ENCODE measurements at places on chromosomes 12 and 14.

- DNase-seq = no peak
Observed at GRCh38 chr12:56990648-56991318, 15.6 kb downstream of the ZBTB39 start.

DNA sequence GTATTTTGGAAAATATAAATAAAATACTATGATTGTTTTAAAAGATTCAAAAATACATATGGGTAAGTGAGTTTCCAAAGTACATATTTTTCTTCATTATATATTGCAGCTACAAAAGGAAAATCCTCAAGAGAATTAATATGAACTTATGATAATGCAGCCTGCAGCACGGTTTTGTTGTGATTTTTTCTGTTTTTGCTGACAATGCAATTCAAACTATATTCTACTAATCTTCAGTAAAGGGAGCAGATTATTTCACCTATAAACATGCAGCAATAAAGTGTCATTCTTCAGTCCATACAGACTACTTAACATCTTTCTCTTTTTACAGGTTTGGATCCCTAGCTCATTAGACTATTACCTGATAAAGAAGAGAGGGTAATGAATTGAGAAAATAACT lies 582.1 kb upstream of the MGAT4C start:
- no peak for DNase-seq

- no peak for DNase-seq
Observed at GRCh38 chr12:12564911-12565310, 2.2 kb upstream of the DUSP16 start.

DNA sequence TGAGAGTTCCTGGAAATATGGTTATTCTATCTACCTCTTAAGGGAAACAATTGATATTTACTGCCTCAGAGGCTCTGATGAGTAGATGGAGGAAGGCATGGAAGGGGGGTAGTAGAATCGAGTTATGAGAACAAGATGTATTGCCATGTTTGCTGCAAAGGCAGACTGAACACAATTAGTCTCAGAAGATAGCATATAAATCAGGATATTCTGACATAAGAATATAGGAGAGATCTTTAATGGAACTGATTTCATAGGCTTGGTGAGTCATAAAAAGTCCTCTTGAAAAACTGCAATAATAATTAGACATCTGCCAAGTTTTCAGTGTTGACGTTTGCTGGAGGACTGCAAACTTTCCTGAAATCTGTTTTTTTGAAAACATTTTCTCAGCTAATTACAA lies 636.1 kb downstream of the TMTC2 start:
- DNase-seq = peak; percentile 77

DNA sequence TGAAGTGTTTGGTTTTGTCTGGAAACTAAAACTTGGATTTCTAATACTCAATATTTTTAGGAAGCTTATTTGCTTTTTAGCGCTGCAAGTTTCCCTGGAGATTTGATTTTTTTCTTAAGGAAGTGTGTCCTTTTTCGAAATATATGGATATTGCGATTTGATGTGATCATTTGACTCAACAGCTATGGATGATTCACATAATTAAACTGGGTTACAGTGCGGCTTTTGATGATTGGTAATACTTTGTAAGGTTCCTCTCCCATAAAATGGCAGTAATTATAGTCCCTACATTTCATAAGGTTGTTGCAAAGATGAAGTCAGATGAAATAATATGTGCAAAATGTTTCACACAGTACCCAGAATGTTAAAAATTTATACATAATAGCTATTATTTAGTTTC lies 13.1 kb downstream of the LDHB start:
- no peak for DNase-seq

DNA sequence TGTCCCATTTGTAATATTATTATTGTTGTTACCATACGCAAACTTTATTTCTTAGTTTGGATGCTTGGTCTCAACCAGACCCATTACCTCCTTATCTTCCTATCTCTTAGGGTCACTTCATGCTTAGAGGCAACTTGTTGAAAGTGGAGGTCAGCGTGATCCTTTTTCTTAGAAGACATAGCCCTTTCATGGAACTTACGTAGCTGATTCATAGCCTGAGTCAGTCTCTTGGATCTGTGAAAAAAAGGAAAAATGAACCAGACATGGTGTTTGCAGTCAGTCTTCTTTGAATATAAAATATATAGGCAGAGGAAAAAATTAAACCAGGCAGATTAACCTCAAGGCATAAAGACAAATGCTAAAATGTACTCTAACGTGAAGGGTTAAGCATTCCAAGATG lies 613.7 kb downstream of the DIO2 start:
- no peak for DNase-seq

DNA sequence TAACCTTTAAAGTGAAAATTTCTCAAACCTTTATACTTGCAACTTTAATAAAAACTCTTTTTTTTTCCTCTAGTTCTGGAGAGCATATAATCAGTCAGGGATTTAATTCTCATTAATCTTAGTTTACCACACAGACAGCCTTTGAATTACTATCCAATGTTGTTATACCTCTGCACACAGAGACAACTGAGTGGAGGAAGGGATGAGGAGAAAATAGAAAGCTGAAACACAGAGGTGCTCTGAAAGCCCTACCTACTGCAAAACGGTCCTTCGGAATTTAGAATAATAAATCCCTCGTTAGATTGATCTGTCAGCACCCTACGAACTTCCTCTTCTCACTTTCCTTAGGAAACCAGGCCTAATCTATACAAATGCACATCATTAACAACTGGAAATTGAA lies 122.1 kb downstream of the STXBP6 start:
- DNase-seq = no peak

DNA sequence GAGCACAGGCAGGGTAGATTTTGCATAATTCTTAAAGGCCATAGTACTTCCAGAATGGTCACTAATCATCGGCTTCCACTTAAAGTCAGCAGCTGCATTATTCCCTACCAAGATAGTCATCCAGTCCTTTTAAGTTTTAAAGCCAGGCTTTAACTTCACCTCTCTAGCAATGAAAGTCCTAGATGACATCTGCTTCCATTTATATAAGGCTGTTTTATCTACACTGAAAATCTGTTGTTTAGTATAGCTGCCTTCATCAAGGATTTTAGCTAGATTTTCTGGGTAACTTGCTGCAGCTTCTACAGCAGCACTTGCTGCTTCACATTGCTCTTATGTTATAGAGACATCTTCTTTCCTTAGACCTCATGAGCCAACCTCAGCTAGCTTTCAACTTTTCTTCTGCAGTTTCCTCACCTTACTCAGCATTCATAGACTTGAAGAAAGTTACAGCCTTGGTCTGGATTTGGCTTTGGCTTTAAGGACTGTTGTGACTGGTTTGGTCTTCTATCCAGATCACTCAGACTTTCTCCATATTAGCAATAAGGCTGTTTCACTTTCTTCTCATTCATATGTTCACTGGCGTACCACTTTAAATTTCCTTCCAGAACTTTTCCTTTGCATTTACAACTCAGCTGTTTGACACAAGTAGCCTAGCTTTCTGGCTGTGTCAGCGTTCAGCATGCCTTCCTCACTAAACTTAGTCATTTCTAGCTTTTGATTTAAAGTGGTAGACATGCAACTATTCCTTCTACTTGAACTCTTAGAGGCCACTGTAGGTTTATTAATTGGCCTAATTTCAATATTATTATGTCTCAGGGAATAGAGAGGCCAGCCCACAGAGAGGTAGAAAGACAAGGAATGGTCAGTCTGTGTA lies 209.9 kb upstream of the GARIN2 start:
- no peak for DNase-seq

DNA sequence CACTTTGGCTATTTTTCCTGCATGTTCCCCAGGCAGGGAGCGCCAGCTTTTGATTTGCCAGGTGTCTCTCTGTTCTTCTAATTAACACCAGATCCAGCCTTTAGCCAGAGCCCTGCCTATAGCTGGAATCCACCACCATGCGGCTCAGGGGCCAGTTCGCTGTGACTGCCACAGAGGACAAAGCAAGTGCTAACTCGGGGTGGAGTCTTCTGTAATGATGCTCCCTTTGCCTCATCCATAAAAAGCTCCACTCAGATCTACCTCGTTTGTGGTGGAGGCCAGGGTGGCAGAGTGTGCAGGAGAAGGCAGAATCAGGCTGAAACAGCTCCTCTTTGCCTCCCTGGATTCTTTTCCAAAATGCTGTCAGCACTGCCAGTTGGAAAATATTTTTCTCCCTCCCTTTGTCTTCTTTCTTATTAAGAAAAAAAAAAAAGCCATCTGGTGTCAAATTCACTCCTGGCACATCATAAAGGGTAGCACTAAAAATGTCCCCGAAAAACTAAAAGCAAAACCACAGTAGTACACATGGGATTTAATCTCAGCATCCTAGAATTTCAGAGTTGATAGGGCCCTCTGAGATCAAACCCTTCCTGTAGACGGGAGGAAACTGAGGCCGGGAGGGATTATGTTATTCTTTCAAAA lies 18.0 kb upstream of the CTDSP2 start:
- peak; percentile 73 for DNase-seq

- no peak for DNase-seq
Observed at GRCh38 chr14:20228681-20229080, at the start of gene OR11H7. OR11H7 (plus strand) TSS chr14:20228981.

DNA sequence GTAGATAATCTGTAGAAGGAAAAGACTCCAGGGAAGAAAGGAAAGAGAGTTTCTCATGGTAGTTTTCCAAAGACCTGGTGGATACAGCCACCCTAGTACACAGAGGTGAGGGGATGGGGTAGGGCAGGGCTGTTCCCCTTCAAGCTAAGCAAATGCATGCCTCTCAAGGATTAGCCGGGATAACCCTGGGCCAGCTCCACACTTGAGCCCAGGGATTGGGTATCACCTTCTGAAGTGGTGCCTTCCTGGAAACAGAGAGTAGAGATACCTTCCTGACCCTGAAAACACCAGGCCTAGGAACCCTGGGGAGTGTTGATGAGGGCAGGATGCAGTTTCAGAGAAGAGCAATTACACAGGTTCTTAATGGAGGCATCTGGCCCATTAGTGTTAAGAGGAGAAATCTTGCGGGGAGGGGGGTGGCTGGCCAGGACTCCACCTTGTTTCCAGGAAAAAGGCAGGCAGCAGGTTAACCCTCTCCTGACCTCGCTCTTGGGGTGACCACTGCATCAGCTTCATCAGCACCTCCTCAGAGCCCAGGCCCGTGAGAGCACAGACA lies 106.9 kb upstream of the TMEM233 start:
- DNase-seq = no peak

All from NCI-H446 treated with DMSO at 0.1 percent for 48 hours (cell line).